ENCODE measurements at places on chromosomes 2 and 18.

- DNase-seq = no peak
Measured at GRCh38 chr2:173159791-173160463, 84.3 kb downstream of the MAP3K20 start.

- DNase-seq = no peak
Measured at GRCh38 chr2:120949027-120949956, 213.6 kb downstream of the GLI2 start.

GRCh38 chr2:79573895-79574674 is 61.2 kb downstream of the CTNNA2 start:
- DNase-seq = no peak

DNA sequence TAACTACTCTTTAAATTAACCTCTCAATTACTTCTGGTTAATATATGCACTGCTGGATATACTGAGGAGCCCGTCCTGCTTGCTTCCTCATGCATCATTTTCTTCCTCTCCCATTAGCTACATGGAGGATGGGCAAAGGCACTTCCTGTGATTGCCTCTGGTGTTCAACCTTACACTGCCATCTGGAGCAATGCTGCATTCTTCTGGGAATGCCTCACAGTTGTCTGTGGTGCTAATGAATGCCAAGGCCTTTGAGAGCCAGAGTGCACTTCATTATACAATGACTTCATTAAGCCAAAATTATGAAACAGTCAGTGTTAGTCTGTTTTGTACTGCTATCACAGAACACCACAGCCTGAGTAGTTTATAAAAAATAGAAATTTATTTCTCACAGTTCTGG is 134.8 kb upstream of the DOCK10 start:
- DNase-seq = no peak

GRCh38 chr2:73111073-73112025 is 1.4 kb downstream of the RAB11FIP5 start:
- no peak for DNase-seq

GRCh38 chr2:34096562-34097171 is 497.6 kb upstream of the FAM98A start:
- DNase-seq = no peak

DNA sequence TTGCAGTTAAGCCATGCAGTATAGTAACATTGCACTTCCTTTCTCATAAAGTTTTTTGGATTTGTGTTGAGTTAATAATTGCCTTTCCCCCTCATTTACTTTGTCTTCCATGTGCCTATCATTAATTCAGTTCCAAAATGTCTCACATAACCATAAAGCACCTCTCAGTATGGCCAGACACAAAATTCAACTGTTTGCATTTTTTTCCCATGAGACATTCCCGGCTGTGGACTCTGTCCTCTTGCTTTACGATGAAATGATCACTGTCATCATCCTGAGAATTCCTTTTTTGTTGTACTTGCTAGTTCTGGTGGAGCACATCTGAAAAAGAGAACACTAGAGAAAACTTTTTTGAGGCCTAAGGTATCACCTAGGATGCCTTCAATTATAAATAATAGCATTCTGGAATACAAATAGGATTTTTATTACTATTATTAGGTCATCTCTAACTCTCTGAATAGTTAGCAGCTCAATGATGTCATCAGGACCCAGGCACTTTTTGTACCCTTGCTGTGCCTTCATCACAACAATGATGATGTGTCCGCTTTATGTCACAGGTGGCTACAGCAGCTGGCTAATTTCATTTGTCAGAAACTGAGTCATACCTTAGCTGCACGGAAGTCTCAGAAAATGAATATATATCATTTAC is 8.5 kb upstream of the ATP8B1 start:
- no peak for DNase-seq

DNA sequence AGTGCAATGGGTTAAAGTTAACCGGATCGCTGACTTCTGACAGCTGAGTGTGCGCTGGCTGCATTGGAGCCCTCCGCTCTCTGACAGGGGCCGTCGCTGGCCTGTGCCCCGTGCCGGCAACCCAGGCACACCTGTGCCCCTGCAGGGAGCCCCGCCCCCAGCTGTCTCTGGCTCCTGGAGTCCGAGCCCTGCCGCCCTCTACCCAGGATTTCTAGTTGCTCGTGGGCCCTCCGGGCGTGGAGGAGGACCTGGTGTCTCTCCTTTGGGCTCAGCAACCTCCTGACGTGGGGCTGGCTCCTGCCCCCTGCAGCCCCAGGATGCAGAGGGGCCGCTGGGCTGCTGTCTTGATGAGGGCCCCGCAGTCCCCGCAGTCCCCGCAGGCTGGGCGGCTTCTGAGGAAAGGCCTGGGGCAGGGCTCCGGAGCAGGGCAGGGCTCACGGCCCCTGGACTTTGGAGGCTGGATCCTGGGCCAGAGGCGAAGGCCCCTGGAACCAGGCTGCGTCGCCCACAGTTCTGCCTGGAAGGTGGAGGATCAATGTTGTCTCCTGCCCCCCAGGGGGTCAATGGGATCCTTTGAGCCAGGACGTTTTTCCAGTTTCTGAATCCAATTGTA is 172.8 kb downstream of the RNF144A start:
- no peak for DNase-seq

DNA sequence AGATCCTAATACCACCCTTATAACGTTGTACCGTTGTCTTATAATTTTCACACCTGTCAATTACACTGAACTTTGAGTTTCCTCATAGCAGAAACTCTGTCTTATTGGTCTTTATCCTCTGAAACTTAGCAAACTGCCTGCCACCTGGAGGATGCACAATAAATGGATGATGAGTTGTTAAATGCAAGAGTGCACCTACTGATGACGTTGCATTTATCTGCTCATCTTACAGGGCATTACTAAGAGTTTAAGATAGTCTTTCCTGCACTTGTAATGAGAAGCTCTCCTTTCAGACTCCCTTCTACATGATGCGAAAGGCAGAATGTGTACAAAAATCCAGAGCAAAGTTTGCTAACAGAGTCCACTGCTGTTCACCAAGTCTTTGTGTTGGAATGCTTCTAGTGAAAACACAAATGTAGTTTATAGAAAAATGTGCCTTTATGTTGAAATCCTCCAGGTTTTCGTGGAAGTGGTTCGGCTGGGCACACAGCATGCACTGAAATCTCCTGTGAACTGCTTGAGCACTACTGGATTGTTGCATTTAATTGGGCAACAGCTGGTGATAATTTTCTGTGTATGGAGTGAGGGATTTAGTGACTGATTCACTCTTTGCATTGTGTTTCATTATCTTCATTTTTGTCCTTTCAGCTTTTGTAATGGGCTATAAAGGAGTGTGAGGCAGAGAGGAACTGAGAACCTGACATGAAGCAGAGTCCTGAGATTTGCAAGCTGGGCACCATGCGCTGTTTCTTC is 665.8 kb upstream of the ID2 start:
- no peak for DNase-seq

All from cortex of kidney (tissue), 1 donor.